ENCODE measurements at places on chromosomes 16 and 17. TPM values are rescaled to one million over a fixed set of nuclear protein-coding genes. Genes with fewer than 3 reads are reported as not detected.

The KRTAP17-1 gene
- total RNA-seq: not detected

The TPPP3 gene
- not detected for total RNA-seq

The SCGB1C2 gene
- total RNA-seq: not detected

The CTRB2 gene
- not detected for total RNA-seq

The PERCC1 gene
- total RNA-seq: 1.1 TPM

The PABPN1L gene
- total RNA-seq: not detected

The ALDH3A2 gene
- total RNA-seq: 138 TPM

The PYDC1 gene
- not detected for total RNA-seq

The RNF222 gene
- total RNA-seq: not detected

The MYCBPAP gene
- total RNA-seq: 3.8 TPM

The C17orf67 gene
- total RNA-seq: 0.59 TPM

The NPIPB6 gene
- 1.3 TPM for total RNA-seq

The GLTPD2 gene
- total RNA-seq: not detected

The NKD1 gene
- 3.3 TPM for total RNA-seq

The KRT36 gene
- not detected for total RNA-seq

The MT1M gene
- total RNA-seq: not detected

The KRT32 gene
- total RNA-seq: not detected

The TBC1D3H gene
- not detected for total RNA-seq

The TEN1 gene
- total RNA-seq: 5.9 TPM

The TAC4 gene
- not detected for total RNA-seq

The IL34 gene
- total RNA-seq: not detected

The NPB gene
- not detected for total RNA-seq

The KCNJ12 gene
- 1.8 TPM for total RNA-seq

The C1QTNF8 gene
- total RNA-seq: not detected

The SULT1A2 gene
- total RNA-seq: 0.12 TPM

The GDPD3 gene
- total RNA-seq: 0.12 TPM

The PRSS27 gene
- 1.8 TPM for total RNA-seq

The NDUFAB1 gene
- total RNA-seq: 122 TPM

The PLEKHH3 gene
- total RNA-seq: 22.8 TPM

The STH gene
- total RNA-seq: not detected

The ALDOA gene
- total RNA-seq: 469 TPM

The PRCD gene
- total RNA-seq: not detected
